ENCODE measurements at places on chromosomes 2 and 18. TPM values are rescaled to one million over a fixed set of nuclear protein-coding genes. Genes with fewer than 3 reads are reported as not detected.

- DNase-seq, result no peak
Observed at GRCh38 chr2:10190737-10191532, 68.4 kb downstream of the RRM2 start.

DNA sequence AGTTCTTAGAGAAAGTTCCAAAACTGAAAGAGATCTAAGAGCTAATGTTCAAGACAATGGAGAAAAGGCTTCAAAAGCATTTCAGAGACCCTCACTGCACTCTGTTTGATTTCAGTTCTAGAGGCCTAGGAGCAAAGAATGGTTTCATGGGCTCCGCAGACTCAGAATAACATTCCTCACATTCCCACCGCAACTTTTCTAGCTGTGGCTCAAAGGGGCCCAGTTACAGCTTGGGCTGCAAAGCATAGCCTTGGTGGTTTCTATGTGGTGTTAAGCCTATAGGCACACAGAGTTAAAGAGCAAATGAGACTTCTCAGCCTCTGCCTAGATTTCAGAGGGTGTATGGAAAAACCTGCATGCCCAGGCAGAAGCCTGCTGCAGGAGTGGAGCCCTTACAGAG is 73.0 kb downstream of the FSIP2 start:
- DNase-seq, result no peak

DNA sequence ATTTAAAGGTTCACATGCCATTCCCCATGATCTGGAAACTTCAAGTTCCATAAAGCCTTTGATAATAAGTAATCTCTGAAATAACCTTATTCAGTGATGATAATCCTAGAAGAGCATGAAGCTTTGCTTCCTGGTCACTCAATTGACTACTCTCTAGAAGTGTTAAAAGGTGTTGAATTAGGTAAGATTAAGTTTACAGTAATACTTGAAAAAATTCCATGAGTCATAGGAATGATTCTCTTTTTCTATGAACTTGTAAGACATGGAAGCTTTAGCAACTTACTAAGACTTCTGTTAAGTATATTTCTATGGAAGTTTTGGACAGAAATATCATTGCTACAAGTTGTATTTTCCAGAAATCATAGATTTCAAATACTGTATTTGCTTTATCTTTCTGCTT is 100.6 kb downstream of the MYO1B start:
- no peak for DNase-seq

ABCG5 gene
- 0.66 TPM for total RNA-seq

CCDC150 gene
- total RNA-seq, result 6.4 TPM

ACMSD gene
- total RNA-seq, result not detected

DNA sequence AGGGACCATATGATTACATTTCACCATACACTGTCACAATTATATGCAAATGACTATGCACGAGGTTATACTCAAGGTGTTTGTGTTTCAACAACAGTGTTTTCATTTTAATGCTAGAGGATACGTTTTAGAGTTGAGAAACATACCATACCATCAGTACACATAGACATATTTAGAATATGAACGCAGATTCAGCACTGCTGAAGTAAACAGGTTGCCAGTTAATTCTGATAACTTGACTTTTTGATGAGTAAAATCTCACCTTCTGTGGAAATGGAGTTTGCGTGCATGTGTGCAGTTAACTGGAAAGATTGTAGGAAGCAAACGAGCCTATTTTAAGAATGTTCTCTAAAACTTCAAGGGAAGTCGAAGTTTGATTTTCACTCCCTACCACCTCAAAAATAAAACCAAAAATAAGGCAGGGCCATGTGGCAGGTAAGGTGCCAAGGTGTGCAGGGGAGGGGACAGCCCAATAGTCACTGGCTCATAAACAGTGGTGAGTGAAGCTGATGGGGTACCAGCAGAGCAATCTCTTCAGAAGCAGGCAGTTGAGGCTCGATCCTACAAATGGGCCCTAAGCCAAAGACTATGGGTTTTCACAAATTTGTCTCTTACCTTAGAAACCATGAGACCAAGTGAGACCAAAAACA is 213.1 kb downstream of the IKZF2 start:
- no peak for DNase-seq

- DNase-seq, result no peak
Observed at GRCh38 chr2:33008716-33009115, 62.0 kb downstream of the LTBP1 start.

KIAA2012 gene
- 1.8 TPM for total RNA-seq

MFSD6 gene
- 168 TPM for total RNA-seq

All from dorsolateral prefrontal cortex (tissue), 122 donors.